ENCODE measurements at places on chromosomes 4 and X.

DNA sequence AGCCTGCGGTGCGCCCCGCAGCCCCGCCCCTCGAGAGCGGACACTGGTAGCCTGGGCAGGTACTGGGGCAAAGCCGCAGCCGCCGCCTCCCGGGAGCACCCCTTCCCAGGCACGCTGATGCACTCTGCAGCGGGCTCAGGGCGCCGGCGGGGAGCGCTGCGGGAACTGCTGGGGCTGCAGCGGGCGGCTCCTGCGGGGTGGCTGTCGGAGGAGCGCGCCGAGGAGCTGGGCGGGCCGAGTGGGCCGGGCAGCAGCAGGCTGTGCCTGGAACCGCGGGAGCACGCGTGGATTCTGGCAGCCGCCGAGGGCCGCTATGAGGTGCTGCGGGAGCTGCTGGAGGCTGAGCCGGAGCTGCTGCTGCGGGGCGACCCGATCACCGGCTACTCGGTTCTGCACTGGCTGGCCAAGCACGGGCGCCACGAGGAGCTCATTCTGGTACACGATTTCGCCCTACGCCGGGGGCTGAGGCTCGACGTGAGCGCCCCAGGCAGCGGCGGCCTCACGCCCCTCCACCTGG lies 401 bp downstream of the SOWAHD start:
- no peak for DNase-seq

GRCh38 chr4:26150948-26151347 lies 169.9 kb upstream of the RBPJ start:
- DNase-seq, result peak; percentile 28

DNA sequence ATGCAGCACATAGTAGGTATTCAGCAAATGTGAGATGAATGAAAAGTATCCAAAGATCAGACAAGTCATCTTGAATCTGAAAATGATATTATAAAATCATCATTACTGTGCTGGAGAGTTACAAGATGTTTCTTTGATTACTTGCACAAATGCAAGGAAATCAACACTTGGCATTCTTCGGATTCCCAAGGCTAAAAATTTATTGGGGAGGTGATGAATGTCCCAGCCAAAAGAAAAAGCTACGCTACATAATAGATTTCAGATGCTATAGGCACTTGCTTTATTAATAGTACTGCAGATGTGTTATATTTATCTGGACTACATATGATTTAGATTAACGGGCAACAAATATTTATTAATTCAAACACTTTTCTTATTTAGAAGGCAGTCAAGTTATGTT lies 286.7 kb upstream of the TENM3 start:
- DNase-seq, result peak; percentile 3

DNA sequence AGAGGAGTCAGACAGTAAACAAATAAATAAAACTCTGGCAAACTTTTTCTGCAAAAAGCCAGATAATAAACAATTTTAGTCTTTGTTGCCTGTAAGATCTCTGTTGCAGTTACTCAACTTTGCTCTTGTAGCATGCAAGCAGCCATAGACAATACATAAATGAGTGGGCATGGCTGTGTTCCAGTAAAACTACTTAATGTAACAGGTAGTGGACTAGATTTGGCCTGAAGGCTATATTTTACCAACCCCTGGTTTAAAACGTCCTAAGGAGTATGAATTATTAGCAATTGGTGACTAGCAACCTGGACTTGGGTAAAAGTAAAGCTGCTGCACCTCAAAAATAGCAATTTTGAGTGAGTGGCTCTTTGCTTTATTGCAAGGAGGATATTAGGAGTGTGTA lies 30.9 kb downstream of the SLAIN2 start:
- peak; percentile 31 for DNase-seq

DNA sequence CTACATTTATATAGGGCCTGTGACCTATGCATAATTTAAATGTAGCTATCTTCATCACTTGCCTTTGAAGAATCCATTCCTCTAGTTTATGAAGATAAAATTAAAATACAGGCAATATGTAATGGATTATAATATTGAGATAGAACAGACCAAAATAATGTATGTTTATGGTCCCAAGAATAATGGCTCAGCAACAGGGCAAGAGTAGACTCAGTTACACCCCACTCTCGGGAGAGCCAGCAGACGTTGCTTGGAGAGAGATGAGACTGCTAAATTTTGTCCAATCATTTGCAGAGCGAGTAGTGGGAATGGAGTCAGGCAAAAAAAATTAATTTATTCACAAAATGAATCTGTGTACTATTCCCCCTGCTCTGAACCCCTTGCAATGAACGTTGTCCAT lies 223.2 kb upstream of the FAT4 start:
- DNase-seq, result no peak

- DNase-seq, result peak; percentile 14
These were observed 25.8 kb downstream of the ADRA2C start for GRCh38 chr4:3791910-3792542.

GRCh38 chr4:103050736-103051436 lies 25.7 kb downstream of the SLC9B2 start:
- DNase-seq, result no peak

GRCh38 chrX:153514259-153514658 lies 3.2 kb upstream of the ATP2B3 start:
- no peak for DNase-seq

GRCh38 chrX:142804085-142804484 lies 221.6 kb upstream of the SPANXN4 start:
- DNase-seq, result no peak

DNA sequence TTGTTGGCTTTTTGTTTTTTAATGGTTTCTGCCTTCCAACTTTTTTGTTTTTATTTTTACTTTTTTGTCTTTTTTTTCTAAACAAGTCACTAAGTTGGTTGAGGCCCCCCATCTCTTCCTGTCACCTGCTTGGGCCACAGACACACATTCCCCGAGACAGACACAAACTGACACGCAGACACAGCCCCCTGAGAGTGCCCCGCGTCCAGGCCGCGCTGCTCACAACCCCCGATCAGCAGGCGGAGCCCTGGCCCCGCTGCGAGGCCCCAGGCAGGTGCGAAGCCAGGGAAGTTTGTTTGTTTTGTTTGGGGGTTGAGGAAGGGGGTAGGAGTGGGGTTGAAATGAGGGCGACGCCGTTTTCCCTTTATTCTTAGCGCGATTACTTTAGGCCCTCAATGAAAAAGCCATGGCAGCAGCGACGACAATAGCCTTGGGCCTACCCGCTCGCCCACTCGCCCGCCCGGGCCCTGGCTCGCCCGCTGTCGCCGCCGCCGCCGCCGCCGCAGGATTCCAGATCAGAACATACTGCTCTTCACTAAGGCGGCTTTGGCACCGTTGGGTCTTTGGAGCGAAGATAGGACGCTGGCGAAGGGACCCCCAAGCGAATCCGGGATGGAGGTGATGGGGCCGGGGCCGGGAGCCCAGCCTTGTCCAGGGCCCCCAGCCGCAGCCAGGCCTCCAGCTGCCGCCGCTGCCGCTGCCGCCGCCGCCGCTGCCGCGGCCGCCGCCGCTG lies 3.1 kb downstream of the PHOX2B start:
- no peak for DNase-seq

DNA sequence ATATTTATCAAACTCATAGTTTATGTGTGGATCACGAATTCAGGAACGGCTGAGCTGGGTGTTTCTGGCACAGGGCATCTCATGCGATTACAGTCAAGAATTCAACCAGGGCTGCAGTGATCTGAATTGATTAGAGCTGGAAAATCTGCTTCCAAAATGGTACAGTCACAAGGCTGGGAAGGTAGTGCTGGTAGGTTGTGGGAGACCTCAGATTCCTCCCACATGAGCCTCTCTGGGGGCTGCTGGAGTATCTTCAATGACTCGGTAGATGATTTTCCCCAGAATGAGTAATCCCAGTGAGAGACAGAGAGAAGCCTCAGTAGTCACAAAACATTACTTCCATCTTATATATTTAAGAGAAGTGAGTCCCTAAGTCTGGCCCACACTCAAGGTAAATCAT lies 36.2 kb upstream of the PRDX4 start:
- DNase-seq, result no peak

DNA sequence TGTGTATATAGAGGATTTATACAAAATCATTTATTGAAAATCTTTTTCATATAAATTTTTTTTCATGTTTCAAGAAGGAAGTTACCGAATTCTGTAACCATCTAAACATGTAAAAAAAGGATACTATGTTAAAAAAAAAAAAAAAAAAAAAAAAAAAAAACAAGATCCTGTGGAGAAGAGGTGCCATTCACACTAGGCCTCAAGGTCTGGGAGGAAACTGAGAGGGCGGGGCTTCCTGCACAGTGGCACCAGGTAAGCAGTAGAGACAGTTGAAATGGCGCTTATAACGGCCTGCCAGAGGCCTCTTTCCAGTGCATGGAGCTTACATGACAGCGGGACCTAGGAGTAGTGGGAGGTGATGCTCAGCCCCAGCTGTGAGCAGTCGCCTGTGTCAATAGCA lies 17.5 kb downstream of the TRAPPC2 start:
- no peak for DNase-seq

GRCh38 chr4:121765368-121765705 lies 373 bp upstream of the SMIM43 start:
- no peak for DNase-seq

- DNase-seq, result peak; percentile 75
These were observed 254.5 kb upstream of the RPS6KA3 start for GRCh38 chrX:20521222-20521621.

- no peak for DNase-seq
These were observed 12.4 kb upstream of the CXXC4 start for GRCh38 chr4:104507112-104507511.

GRCh38 chr4:145954924-145955339 lies 16.3 kb upstream of the ZNF827 start:
- peak; percentile 98 for DNase-seq

DNA sequence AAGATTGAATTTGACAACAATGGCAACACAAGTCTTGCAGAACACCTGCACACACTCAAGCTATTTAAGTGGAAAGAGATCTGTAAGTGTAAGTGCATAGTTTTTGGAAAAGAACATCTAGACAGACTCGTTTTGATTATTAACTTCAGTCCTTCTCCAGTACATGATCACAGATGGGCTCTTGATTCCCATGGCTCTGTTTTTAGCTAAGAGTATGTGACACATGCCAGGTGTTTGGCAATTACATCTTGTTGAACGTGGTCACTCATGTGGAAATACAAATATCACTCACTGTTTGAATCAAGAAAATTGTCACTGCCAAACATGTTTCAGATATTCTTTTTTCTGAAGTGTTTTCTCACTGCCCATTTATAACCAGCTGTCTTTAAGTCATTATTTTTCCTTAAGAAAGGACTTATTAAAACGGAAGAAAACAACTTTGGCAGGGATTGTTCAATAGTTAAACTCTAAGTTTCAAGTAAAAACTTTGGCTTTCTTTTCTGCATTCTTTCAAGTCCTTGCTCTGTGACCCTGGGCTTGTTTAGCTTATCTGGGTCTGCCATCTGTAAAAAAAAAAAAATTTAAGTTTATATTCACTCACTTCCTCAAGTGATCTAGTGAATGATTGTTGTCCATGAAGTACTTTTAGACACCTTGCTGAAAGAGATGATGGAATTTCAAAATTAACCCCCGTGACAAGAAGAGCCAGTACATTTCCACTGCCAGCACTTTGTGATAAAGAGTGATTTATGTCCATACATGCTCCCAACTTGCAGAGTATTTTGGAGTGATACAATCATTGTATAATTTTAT lies 125.4 kb downstream of the ATXN3L start:
- DNase-seq, result no peak

DNA sequence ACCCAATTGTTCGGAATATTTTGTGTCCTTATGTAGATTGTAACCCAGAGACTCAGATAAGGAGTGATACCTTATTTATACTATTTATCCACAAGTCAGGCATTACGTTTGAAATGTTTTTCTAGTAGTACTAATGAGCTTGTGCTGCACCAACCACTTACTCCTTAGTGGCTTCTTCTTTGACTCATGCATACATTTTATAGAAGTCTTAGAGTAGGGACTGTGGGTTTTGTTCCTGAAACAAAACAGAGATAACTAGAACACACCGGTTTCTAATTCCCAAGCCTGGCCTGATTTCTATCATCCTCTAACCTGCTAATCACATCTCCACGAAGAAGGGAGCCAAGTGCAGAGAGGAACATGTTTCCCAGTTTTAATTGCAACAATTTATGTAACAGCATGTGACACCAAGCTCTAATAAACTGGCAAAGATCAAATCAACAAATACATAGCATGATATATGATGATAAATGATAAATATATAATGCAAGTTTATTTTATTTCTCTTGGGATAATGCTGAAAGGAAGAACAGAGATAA lies 32.3 kb downstream of the MGARP start:
- DNase-seq, result no peak

DNA sequence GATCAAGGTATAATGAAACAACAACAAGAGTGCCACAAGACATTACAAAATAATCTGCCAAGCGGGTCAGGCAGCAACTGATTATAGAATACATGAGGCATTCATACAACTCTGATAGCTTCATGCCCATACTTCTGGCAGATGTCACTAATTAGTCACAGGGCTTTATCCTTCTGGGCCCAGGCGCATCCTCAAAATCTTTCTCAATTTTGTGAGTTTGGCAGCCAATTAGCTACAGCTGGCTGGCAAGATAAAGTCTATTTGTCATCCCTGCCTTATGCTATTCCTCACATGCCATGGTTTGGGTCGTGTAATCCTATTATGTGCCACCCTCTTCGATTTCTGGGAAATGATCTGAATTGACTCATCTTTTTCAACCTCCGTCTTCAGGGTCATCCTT lies 254.3 kb downstream of the PACRGL start:
- DNase-seq, result no peak

GRCh38 chr4:24603343-24603742 lies 19.0 kb upstream of the DHX15 start:
- peak; percentile 52 for DNase-seq

DNA sequence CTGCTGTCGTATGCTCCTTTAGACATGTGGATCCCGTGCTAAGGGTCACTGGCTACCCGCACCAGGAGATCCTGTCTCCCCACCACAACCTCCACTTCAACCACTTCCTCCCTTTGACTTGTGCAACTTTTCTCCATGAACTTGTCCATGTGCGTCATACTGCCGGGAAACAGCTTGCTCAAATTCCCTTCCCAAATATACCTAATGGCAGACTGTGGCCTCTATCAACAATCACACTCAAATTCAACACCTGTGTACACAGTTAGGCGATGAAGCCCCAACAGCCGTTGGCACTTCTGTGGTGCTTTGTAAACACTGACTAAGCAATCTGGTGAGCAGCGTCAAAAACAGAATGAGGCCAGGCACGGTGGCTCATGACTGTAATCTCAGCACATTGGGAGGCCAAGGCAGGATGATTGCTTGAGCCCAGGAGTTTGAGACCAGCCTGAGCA lies 49.5 kb downstream of the CD99L2 start:
- no peak for DNase-seq

DNA sequence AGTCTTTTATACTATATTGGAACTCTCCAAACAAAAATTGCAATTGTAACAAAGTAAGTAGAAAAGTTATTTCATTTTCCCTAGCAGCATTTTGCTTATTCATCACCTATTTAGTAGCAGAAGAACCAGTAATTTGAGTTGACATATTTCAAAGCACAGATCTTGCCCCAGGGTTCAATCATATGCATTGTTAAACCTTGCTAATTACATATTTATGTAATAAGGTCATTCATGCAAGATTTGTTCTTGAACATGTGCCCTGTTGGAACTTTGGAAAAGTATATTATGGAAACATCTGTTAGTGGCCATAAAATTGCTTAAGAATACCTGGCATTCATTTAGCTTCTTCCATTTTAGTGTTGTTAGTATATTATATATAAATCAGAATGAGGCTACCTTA lies 191.7 kb downstream of the TLL1 start:
- no peak for DNase-seq

- DNase-seq, result no peak
These were observed 36.6 kb downstream of the CCNG2 start for GRCh38 chr4:77193511-77194102.

All from cardiac fibroblast (primary cell).